ENCODE measurements at places on chromosomes 4 and X.

- DNase-seq = no peak
Measured at GRCh38 chr4:155597933-155598451, 68.7 kb upstream of the GUCY1A1 start.

DNA sequence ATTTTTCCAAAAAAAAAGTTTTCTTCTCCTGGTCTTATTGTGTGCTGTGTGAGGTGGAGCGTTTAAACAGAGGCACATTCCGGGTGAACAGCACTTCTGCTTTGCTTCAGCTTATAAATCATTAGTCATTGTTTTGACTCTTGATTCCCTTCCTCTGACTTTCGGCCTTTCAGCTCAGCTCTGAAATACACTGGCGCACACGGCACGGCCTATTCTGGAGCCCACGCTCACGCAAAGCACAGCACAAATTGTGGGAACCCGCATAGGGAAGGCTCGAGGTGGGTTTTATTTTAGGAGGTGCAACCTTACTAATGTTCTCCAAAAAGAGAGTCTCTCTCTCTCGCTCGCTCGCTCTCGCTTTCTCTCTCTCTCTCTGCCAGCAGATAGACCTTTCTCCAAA lies 4.0 kb downstream of the POU3F4 start:
- DNase-seq = no peak

DNA sequence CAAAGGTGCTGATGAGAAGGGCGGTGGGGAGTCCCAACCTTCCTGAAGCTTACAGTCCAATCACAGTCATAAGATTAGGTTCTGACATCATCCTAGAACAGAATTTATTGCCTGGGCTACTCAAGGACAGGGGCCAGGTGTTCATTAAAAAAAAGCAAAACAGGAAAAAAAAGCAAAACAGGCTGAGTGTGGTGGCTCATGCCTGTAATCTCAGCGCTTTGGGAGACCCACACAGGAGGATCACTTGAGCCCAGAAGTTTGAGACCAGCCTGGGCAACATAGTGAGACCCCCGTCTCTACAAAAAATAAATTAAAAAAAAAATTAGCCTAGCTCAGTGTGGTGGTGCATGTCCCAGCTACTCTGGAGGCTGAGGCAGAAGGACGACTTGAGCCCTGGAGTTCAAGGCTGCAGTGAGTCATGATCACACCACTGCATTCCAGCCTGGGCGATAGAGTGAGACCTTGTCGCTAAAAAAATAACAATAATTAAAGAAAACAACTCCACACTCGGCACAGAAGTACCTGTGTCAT lies 3.0 kb downstream of the RAB9A start:
- no peak for DNase-seq

DNA sequence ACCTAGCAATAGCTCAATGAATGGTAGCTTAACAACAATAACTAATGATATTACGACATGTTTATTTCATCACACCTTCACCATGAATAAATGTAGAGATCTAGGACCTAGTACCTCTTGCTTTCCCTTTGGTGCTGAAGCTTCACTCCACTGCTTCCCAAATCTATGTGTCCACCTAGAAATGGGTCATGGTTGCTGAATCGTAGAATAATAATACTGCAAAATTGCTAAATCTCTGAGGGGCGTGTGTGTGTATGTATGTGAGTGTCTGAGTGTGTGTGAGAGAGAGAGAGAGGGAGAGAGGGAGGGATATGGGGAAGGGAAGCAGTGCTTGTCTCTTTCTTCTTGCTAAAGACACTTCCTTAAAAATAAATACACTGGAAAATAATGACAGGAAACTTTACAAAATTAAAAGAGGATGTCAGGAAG lies 109.3 kb upstream of the BMP2K start:
- DNase-seq = no peak

DNA sequence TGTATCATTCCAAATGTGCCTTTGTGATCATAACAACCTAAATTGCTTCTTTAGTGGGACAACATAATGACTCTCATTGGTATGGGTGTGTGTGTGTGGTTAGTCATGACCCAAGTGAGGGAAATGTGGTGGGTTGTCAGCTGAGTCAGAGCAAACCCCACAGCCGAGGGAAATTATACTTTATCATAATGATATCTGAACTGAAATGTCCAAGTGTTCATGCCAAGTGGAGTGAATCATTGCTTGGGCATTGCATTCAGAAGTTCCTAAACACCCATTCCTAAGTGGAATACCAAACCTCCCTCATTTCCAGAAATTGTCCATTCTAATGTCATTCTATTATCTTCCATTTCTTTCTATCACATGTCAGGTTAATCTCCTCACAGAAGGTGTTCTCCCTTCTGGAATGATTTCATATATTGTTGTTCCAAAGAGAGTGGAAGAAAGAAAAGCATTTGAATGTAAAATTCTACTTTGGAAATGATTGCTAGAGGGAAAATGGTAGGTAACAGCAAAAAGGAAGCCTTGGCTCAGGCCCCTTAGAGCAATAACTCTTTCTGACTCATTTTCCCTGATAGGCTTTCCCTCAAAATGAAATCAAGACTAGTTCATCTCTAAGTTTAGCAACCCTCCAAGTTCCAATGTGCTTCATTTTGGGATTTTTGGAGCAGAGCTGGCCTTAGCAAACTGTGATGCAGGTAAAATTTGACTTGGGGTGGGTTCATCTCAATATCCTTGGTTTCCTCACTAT lies 230.7 kb upstream of the KCNIP4 start:
- DNase-seq = no peak

GRCh38 chrX:42195506-42195905 lies 272.2 kb upstream of the CASK start:
- DNase-seq = no peak

DNA sequence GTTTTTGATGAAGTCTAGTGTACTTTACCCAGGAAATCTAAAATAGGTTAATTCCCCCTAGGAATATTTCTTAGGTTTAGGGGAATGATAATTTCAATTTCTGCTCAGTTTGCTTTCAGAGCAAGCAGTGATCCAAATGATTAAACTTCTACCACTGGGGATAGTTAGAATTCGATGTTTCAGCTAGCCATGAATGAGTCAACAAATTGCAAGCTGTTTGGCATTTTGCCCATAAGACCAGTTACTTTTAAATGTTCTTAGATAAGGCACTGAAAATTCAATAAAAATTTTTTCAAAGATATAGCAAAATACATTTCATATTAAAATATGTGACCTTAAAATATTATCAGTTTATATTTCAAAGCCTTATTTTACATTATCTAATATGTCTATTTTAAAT lies 993.6 kb downstream of the ARAP2 start:
- DNase-seq = no peak

DNA sequence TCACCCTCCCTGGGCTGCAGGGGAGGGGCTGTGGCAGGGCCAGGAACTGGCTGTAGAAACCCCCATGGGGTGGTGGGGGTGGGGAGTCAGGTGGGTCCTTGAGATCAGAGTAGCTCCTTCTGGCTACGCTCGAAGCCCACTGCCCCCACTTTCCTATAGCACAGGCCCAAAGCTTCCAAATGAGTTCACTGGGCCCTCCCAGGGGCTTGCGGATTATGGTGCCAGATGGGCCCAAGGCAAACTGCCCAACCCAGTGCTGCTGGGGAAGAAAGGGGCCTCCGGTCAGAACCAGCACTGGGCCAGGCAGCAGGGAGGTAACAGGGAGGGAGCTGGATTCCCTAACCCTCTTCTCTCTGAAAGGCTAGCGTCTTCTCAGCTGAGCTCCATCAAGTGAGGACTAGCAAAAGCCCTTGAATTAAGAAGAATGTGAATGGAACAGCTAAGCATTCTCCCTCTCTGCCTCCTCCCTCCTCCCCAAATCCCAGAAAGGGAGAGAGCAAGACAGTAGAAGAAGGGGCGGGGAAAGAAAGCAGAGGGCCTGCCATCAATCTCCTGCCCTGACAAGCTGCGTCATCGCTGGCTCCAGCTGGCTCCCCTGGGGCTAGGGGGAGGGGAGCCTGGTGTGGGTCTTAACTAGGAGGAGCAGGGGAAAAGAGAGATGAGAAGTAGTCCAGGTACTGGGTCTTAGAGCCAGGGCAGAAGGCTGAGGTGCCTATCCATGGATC lies 34.7 kb downstream of the FRMPD3 start:
- peak; percentile 44 for DNase-seq

GRCh38 chrX:133482056-133482952 lies 67.0 kb upstream of the GPC4 start:
- DNase-seq = no peak

DNA sequence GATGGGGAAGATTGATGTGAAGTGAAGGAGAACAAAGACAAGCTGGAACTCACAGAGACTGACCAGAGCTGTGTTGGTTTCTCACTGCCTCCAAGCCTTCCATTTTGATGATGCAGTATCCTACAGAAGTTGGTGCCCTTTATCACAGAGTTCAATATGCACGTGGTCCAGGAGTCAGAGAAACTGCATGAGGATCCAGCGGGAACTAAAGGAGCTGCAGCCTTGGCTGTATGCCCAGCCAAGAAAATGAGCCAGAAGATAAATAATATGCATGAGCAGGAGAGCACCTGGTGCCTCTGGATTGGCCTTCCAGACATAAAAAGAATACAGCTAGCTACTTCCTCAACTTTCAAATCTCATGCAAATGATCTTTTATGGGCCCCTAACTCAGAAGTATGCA lies 44.3 kb upstream of the DCLK2 start:
- no peak for DNase-seq

- DNase-seq = no peak
Measured at GRCh38 chrX:68928401-68928800, 99.6 kb downstream of the EFNB1 start.

- DNase-seq = no peak
Measured at GRCh38 chr4:37139987-37140386, 104.6 kb upstream of the NWD2 start.

- DNase-seq = no peak
Measured at GRCh38 chrX:123920105-123920785, 41.3 kb upstream of the STAG2 start.

GRCh38 chr4:183515411-183515810 lies 10.6 kb downstream of the ING2 start:
- no peak for DNase-seq

- DNase-seq = no peak
Measured at GRCh38 chr4:185671066-185671465, 135.8 kb upstream of the PDLIM3 start.

GRCh38 chr4:99117876-99118693 lies 26.0 kb downstream of the ADH4 start:
- no peak for DNase-seq

DNA sequence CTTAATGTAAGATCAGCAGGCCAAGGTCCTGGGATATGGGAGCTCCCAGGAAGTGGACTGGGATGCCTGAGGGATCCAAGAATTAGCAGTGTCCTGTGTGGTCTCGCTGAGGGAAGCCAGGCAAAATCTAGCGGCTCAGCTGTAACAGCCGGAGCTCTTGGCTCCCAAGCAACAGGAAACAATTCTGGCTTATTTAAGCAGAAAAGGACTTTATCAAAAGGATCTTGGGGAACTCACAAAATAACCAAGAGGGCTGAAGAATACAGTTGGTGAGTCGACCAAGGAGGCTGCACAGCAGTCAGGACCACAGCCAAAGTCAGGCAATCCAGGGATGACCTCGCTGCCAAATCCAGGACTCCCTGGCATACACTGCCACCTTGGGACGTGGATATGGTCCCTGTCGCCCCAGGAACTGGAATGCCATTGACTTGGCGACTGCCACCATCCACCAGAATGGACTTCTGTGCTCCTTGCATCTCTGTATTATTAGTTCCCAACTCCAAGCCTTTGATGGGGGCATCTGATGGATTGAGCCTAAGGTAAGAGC lies 165.3 kb upstream of the BCOR start:
- DNase-seq = no peak
